Mesothelial cell of epicardium (in vitro differentiated cells): ENCODE measurements at places on chromosomes 4 and X. TPM values are rescaled to one million over a fixed set of nuclear protein-coding genes. Genes with fewer than 3 reads are reported as not detected.

DNA sequence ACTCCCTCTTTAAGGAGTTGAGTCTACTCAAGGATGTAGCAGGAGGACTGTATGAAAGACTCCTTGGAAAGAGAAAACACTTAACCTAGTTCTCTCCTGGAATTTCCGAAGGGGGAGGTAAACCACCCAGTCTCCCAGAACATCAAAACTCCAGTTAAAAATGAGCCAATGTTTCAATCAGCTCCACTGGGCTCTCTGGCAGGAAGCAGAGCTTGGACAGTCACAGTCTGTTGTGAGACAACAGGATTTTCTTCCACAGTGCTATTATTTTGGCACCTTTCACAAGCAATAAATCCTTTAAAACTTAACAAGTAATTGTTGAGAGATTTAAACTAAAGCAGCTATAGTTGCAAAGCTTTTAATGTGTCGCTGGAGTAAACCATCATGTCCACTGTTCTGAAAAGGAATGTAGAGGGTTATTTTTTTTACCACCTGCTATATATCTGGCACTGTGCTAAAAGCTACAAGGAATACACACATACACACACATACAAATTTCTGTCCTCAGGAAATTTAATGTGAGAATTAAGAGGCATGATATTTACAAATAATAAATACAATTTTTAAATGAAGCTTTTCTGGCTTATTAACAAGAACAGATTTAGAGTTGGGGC lies 229.2 kb upstream of the INTU start:
- no peak for DNase-seq

- DNase-seq = no peak
Measured at GRCh38 chrX:9578083-9578779, 113.4 kb downstream of the TBL1X start.

TLR10 gene
- total RNA-seq = not detected in 3 replicates

GRCh38 chr4:128355305-128355704 lies 67.7 kb upstream of the PGRMC2 start:
- no peak for DNase-seq

DKC1 gene
- total RNA-seq = 61.4 to 66.2 TPM (median 64.2 TPM) in 3 replicates

DNA sequence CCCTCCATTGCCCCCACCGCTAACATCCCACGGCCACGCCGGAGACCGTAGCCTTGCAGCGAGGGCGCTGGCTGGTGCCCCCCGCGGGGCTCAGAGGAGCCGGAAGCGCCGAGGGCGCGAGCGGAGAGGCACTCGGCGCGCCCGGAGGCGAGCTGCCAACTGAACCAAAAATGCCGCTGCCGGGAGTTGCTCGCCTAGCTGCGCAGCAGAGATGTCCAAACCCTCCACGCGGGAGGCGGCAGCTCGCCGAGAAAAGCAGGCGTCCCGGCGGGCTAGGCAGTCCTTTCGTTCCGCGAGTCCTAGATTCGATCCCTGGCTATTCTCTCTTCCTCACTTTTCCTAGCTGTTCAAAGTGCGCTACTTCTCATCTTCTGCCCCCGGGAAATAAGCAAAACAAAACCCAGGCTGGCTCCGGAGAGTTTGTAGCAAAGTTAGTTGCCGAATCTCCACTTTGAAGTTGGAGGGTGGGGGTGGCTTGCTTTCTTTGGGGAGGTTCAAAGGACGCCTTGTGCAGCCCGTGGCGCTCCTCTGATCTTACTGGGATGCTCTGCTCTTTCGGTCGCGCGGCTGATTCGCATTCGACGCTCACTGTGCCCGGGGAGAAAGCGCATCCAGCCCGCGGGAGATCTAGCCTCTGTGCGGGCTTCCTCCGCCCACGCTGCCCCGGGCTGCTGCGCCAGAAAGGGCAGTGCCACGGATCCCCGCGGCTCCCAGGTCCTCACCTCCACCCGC lies 723 bp downstream of the NKX6-1 start:
- DNase-seq = no peak

- DNase-seq = no peak
Measured at GRCh38 chr4:3305610-3306371, 13.0 kb downstream of the RGS12 start.

FDCSP gene
- total RNA-seq = 0.72 to 1.5 TPM (median 0.75 TPM) in 3 replicates

DNA sequence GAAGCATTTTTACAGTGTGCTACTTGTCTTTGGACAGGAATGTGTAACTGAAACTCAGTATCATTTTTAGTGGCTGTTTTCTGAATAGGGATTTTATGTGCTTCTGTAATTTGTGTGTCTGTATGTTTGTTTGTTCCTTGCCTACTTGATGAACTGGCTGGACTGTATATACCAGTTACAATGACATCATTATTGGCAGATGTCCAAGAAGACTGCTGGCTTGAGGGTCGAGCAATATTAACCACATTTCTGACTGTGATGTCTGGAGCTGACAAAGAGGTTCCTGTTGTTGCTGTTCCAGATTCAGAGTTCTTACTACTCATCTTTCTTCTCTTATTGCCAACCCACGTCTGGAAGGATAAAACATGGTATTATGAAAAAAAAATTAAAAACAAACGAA lies 33.0 kb downstream of the HDX start:
- no peak for DNase-seq
